Activated T-cell treated with anti-CD3 and anti-CD28 coated beads for 4 hours (primary cell): ENCODE measurements at places on chromosomes 11 and 22.

GRCh38 chr22:32743046-32743445 lies 58.5 kb upstream of the TIMP3 start:
- no peak for DNase-seq

GRCh38 chr22:48972979-48973693 lies 854.5 kb downstream of the BRD1 start:
- DNase-seq: no peak

- no peak for DNase-seq
These were observed 63.0 kb upstream of the NUP160 start for GRCh38 chr11:47911149-47911548.

DNA sequence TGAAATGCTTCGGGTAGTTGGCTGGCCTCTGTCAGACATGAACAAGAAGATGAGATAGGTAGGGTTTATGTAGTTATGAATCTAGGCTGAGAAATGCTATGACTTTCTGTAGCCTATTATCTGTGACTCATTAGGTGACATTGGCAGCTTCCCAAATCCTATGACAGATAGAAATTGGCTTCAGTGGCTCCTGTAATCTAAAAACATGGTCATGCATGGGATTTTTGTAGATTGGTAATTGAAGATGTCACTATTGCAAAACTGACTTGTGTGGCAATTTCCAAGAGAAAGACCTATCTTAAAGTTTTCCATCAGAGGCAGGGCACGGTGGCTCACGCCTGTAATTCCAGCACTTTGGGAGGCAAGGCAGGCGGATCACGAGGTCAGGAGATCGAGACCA lies 29.4 kb upstream of the GRIK4 start:
- no peak for DNase-seq

DNA sequence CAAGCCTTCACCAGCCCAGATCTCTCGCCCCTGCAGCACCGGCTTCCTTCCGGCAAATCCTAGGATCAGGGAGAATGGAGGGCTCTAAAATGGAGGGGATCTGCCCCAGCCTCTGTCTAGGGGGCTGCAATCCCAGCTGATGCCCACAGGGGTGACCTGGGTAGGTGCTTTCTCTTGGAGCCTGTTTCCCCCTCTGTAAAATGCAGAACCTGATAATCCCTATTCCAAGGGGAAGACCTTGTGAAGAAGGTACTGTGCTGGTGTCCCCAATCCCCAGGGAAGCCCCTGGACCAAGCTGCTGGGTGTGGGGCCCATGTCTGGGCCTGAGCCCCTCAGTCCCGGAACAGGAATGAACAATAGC lies 2.8 kb downstream of the EMID1 start:
- no peak for DNase-seq

DNA sequence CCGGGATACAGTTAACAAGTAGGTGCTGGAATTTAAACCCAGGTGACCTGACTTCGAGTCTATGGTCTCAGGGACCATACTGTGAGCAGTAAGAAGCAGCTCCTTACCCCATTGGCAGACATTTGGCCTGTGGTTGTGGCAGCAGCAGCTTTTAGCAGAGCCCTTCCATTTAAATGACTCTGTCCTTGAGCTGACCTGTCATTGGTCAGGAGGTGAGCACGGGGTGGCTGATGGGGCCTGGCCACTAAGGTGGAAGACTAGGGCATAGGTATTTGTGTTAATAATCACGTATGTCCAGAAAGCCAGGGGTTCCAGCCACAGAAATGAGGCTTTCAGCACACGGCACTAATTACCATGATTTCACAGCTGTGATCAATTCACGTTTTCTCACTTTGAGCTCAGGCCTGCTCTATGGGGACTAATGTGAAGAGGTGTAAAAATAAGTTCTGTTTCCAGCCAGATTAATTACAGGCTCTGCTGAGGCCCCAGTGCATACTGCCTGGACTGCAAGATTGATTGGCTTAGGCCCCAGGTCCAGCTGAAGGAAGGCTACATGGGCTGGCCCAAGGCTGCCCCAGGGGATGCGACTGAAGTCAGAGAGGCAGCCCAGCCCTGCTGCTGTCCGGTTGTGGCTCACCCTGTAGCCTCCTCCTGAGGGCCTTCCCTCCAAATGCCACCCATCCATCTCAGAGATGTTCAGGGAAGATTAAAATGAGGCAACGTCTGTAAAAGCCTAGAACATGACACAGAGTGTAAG lies 76.0 kb downstream of the FDX1 start:
- no peak for DNase-seq

DNA sequence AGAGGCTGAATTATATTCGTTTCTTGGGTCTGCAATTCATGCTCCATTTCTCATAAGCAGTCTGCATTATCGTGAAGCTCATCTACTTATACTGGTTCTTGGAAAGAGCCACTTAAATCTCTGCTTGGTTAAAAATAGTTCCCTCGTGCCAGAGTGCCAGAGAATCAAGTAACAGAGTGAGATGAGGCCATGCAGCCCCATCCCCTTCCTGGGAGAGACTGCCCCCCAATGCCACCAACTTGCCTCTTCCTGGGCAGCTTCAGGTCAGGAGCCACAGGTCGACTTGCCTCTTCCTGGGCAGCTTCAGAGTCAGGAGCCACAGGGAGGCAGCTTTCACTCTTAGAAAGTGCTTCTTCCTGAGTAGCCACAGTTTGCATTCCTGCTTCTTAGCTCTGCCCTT lies 223.9 kb upstream of the ZBED5 start:
- no peak for DNase-seq

GRCh38 chr11:32586576-32587190 lies 3.1 kb downstream of the EIF3M start:
- DNase-seq: no peak

- DNase-seq: no peak
These were observed at the start of gene MAPK8IP2 for GRCh38 chr22:50600538-50600937. Gene MAPK8IP2, plus strand, starts transcription at chr22:50600793. Its CDS starts 26 bp downstream, at chr22:50600819.

DNA sequence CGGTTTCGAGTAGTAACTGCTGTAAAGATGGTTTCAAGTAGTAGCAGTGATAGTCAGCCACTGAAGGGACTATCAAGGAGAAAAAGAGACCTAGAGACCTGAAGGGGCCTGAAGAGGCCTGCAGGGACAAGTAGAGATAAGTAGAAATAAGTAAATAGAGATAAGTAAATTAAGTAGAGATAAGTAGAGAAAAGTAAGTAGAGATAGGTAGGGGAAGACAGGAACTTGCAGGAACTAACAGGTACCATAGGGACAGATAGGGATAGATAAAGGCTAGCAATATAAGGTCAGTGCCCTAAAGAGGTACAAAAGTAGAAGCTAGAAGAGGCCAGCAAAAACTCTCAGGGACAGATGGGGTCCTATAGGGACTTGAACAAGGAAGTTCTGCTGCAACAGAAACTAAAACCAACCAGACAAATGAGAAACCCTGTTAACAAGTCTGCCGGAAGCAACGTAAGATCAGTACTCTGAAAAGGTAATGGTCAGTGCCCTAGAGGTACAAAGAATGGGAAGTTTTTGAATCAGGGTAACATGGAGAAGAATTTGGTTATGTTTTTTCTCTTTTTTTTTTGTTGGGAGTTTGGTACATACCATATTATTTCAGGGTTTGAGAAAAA lies 9.6 kb upstream of the SC5D start:
- no peak for DNase-seq

DNA sequence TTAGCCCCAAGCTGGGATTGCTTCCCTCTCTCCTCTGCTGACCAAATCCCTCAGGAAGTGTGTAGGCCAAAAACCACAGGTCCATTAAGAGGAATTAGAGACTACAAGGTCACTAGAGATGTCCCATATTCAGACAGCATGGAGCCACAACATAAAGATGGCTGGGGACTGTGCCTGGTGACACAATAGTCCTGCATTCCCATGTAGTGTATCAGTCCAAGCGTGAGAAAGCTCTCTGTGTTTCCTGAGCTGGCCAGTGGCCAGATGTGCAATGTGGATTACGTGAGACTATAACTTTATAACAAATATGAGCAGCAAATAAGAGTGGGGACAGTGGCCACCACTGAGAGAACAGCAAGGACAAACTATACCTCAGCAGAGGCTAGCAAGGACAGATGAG lies 7.6 kb upstream of the MS4A10 start:
- DNase-seq: no peak

DNA sequence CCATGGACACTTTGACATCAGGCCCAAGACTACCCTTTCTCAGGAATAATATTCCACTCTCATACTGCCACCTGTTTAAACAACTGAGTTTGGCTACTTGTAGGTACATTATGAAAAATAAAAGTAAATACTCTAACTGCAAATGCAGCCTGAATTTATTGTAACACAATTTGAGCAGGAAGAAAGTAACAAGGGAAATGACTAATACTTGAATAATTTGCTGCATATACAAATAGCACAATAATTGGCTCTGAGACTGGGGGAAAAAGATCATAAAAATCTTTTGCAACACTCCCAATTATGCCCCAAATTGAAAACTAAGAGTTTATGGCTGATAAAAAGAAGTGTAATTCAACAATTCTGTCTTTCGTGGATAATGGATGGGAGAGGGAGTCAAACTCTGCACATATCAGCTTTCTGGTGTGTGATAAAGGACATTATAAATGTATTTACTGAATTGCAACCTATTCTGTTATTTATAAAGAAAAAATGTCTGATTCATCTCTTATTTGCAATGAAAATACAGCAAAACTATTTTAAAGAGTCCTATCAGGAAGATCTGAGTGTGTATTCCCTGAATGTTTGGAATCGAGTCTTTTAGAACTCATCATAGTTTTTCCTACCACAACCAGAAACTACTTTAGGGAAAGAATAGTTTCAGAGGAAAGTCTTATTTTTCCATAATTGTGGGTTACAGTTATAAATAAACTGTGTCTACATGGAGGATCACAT lies 359.0 kb downstream of the JRKL start:
- no peak for DNase-seq

GRCh38 chr11:15562230-15562629 lies 447.5 kb downstream of the INSC start:
- DNase-seq: no peak

- no peak for DNase-seq
These were observed 3.8 kb upstream of the PELI3 start for GRCh38 chr11:66462911-66463310.

DNA sequence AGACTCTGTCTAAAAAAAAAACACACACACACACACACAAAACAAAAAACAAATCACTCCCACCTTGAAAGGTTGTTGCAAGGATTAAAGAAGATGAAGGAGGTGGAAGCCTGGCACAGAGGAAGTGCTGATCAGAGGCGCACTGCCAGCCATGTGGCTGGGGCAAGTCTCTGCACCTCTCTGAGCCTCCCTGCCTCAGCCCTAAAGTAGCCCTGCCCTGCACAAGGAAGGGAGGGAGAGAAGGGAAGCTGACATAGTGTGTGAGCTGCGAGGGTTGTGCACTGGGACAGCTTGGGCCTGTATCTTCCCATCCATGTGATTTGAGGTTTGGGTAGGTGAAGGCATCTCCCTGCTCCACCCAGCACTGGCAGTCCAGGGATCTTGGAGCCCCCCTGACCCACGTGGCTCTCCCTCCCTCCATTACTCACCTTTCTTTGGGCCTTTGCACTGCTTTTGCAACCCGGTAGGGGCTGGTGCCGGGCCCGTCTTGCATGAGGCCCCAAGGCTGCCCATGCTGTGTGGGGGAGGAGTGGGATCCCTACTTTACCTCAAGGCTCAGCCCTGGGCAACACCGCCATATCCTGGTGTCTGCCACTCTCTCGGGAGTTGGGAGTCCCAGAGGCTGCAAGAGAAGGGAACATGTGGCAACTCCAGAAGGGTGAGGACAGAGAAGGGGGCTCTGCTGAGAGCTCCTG lies 30.5 kb downstream of the IFT27 start:
- no peak for DNase-seq

DNA sequence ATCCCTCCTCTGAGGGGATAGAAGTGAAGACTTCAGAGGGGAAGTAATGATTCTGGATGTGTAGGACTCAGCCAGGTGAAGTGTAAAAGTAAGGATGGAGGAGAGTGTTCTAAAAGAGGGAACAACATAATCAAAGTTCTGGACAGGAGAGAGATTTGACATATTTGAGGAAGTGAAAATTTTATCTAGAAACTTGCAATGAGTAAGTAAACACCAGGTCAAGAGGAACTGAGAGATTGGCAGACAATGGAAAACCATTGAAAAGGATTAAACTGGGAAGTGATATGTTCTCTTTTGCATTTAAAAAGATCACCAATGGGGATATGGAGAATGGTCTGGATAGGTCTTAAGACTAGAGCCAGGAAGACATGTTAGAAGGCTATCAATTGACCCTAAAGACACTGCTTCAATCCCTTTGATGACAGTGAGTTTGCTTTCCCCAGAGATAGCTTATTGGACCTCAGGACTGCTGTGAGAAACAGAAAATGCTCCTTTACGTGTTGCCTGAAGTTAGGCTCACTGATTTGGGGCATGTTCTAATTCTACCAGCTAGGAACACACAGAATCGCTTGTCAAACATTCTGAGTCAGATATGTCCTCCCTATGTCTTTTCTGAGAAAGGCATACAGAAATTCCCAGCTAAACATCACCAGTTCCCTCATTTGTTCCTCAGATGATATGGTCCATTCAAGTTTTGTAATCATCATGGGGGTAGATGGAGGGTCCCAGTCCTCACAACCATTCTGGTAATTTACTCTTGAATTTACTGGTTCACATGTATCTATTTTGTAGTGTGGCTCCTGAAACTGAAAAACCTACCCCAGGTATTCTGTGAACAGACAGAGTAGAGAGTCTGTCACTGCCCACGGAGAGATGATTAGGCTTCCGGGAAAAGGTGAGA lies 144.9 kb downstream of the MAML2 start:
- no peak for DNase-seq

GRCh38 chr11:71193431-71193830 lies 58.9 kb downstream of the SHANK2 start:
- DNase-seq: no peak

DNA sequence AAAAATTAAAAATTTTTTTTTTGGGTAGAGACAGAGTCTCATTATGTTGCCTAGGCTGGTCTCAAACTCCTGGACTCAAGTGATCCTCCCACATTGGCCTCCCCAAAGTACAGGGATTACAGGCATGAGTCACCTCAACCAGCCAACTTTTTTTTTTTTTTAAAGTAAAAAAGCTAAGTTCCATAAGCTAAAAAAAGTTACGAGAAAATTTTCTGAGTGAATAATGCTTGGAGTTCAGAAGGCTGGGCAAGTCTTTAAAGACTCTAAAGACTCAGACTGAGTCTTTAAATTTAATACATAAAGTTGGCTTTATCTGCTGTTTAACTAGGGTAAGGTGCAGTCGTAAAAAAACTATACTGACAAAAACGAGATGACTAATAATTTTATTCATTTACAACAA lies 5.6 kb downstream of the DDX6 start:
- no peak for DNase-seq

- DNase-seq: no peak
These were observed 1.2 kb downstream of the CYTH4 start for GRCh38 chr22:37283393-37283937.

DNA sequence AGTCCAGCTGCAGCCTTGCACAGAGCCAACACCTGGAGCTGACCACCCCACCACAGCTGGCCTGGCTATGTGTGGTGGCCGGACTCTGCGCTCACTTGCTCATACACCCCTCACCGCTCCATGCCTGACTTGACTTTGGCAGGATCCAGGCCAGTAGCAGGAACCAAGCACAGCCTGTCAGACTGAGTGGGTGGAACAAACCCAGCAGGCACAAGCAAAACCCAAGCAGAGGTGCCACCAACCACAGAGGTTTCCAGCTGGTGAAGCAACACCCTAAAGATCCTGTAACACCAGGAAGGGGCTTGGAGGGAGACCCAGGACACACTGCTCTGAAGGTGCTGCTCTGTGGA lies 44.9 kb upstream of the WNT11 start:
- DNase-seq: no peak

GRCh38 chr11:102306048-102306597 lies 11.2 kb upstream of the BIRC3 start:
- DNase-seq: no peak

GRCh38 chr11:79439886-79440570 lies 802 bp downstream of the TENM4 start:
- no peak for DNase-seq

- DNase-seq: no peak
These were observed 153.6 kb downstream of the SNX19 start for GRCh38 chr11:130762638-130763037.
